Stimulated activated CD4-positive, alpha-beta T cell treated with anti-CD3 and anti-CD28 coated beads, Interleukin-1b, Interleukin-23, amount 100 ng/mL, for 24 hours (primary cell): ENCODE measurements at places on chromosomes 2 and 18.
A peak's percentile ranks its signal among the peaks of the same experiment; 100 is the strongest.

GRCh38 chr2:85243101-85244072 lies 84.4 kb downstream of the TGOLN2 start:
- peak; percentile 15 for DNase-seq

GRCh38 chr18:77131652-77132368 lies 773 bp downstream of the MBP start:
- no peak for DNase-seq

GRCh38 chr2:118014492-118014824 lies 588 bp upstream of the CCDC93 start:
- DNase-seq, result no peak

DNA sequence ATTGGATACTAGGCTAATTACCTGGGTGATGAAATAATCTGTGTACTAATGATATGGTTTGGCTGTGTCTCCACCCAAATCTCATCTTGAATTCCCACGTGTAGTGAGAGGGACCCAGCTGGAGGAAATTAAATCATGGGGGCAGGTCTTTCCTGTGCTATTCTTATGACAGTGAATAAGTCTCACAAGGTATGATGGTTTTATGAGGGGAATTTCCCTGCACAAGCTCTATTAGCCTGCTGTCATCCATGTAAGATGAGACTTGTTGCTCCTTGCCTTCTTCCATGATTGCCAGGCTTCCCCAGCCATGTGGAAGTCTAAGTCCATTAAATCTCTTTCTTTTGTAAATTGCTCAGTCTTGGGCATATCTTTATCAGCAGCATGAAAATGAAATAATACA lies 394.1 kb upstream of the SYT4 start:
- no peak for DNase-seq

DNA sequence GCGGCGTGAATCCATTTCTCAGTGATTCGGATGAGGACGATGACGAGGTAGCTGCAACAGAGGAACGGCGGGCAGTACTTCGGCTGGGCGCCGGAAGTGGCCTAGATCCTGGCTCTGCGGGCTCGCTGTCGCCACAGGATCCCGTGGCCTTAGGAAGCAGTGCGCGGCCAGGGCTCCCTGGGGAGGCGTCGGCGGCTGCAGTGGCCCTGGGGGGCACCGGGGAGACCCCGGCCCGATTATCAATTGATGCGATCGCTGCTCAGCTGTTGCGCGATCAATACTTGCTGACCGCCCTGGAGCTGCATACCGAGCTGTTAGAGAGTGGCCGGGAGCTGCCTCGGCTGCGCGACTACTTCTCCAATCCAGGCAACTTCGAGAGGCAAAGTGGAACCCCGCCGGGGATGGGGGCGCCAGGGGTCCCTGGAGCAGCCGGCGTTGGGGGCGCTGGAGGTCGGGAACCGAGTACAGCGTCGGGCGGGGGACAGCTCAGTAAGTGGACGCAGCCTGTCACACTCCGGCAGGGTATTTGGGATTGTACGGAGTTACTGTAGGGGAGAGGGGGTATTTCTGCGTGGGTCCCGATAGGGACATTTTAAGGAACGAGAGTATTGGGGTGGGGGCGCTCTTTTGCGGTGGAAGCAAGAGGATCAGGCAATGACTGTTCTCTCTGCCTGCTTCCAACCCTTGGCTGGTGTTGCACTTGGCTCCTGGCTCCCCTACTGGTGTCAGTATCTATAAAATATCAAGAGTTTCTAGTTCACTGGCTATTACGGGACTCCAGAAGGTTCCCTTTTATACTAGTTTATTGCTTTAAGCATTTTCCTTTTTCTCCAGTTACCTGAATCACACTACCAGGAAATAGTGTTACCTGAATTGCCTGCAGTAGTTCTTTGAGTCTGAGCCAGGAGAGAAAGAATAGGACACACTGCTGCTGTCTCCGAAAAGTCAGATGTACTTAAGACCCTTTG lies 772 bp downstream of the RELCH start:
- DNase-seq, result no peak

GRCh38 chr2:172440795-172441194 lies 13.4 kb downstream of the ITGA6 start:
- no peak for DNase-seq

DNA sequence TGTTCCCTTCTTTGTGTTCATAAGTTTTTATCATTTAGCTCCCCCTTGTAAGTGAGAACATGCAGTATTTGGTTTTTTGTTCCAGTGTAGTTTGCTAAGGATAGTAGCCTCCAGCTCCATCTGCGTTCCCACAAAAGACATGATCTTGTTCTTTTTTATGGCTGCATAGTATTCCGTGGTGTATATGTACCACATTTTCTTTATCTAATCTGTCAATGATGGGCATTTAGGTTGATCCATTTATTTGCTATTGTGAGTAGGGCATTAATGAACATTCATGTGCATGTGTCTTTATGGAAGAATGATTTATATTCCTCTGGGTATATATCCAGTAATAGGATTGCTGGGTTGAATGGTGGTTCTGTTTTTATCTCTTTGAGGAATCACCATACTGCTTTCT lies 33.4 kb downstream of the CARF start:
- DNase-seq, result no peak

- DNase-seq, result no peak
Measured at GRCh38 chr18:76357585-76358260, 137.3 kb downstream of the ZNF516 start.

DNA sequence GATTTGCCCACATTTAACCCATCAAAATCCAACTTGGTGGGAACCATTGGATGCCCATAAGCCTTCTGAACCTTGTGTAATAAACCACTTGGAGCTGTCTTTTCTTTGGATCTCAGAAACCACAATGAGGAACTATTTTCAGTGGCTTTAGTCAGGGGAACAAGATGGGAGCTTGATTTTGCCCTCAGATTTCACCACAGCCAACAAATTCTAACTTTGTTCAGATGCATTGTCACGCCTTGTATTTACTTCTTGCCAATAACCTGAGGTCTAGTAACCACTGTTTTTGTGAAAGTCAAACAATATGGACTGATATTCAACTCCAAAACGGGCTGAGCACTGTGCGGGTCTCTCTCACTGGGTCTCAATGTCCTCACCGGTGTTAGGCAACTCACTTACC lies 508.2 kb downstream of the TNS1 start:
- no peak for DNase-seq

DNA sequence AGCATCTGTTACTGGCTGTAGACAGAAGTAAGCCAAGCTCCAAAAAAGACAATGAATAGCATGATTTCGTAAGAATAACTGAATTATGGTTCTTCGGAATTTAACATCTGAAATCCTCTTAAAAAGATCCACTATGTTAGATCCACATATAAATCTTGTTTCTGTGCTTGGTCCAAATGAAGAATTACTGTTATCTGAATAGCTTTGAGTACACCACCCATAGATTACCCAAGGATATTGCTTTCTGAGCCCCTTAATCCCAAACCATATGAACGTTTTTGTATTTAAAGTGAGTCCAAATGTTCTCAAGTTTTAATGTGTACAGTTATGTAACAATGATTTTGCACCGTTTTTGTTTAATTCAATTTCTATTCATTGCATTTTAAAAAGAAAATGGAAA lies 124.9 kb downstream of the DSC3 start:
- DNase-seq, result no peak

DNA sequence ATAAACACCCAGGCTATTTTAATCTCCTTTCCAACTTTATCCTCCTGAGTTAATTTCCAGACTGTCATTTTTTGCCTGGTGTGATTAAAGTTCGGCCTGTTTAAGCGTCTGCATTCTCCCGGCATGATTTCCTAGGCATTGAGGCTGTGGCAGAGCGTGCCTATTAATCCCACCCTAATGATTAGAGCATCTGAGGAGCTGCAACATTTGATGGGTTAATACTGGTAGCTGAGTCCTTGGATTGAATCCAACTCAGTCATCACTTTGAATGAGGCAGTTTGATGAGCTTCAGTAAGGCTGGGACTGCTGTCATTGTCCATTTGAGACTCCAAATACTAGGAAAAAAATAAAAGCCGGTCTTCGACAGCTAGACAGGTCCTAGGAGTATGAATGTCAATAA lies 882.5 kb downstream of the SLC4A3 start:
- DNase-seq, result no peak

GRCh38 chr2:89833116-89833779 lies 1141.8 kb downstream of the RPIA start:
- DNase-seq, result no peak

DNA sequence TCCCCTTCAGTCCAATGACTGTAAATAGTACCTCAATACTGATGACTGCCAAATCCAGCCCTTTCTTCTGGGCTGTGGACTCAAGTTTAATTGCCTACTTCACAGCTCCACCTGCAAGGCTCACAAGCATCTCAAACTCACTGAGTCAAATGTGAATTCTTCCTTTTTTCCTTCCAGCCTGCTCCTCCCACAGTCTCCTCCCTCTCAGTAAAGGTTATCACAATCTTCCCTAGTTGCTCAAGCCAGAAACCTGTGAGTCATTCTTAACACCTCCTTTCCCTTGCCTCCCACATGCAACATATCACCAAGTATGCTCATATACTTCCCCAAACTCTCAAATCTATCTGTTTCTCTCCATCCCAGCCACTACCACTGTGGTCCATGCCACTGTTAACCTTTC lies 3.7 kb upstream of the MFSD6 start:
- DNase-seq, result no peak

DNA sequence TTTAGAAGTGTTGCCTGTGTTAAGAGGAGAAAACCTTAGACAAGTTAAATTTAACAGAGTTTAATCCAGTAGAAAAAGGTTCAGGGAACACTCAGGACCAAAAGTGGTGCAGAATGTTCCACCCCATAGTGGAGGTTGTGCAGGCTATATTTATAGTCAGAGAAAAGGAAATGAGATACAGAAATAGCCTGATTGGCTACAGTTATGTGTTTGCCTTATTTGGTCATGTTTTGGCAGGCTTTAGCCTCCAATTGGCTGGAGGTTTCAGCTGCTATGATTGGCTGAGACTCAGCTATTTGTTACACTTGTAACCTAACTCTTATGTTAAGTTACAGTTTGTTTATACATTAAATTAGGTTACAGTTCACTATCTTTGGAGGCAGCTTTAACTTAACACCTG lies 4.2 kb downstream of the STAMBP start:
- no peak for DNase-seq

DNA sequence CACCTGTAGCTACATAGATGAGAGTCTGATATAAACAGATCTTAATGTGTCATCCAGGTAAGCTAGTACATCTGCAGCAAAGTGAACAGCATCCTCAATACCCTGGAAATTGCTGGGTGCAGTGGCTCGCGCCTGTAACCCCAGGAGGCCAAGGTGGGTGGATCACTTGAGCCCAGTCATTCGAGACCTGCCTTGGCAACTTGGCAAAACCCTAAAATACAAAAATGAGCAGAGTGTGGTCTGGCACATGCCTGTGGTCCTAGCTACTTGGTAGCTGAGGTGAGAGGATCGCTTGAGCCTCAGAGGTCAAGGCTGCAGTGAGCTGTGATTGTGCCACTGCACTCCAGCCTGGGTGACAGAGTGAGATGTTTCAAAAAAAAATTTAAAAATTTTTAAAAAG lies 233.9 kb upstream of the SP5 start:
- no peak for DNase-seq

- no peak for DNase-seq
Measured at GRCh38 chr2:237743561-237744269, 54.9 kb upstream of the RBM44 start.

- no peak for DNase-seq
Measured at GRCh38 chr18:45771587-45772480, 47.9 kb downstream of the SLC14A1 start.

- no peak for DNase-seq
Measured at GRCh38 chr2:105425936-105426625, 27.2 kb upstream of the FHL2 start.

DNA sequence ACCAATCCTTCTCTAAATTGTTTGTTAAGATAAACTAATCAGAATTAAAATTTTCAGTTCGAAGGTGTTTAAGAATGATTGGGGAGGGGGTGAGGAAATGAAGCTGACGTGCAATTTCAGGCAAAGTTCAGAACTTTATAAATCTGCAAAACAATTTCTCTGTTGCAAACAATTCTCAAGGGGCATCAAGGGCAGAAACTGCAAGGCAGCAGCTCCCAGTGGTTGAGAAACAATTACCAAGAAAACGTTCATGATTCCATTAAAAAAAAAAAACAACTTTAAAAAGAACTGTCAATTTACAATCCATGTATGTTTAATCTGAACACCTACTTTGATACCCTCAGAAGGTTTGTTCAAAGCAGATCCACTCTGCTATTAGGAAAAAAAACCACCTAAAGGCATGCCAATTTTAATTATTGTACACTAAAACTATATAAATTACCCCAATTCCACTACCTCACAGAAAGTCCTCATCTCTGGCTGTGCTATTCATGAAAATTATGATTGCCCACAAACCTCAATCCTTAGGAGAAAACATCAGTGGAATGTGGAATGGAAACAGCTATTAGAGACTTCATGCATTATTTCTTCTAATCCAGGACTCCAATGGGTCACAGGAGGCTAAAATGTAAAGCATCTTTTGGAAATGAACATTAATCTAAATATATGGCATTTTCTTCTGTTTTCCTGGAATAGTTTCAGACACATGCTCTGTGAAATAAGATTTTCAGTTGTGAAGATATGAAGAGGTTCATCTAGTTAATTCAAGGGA lies 119.9 kb upstream of the ACVR1C start:
- no peak for DNase-seq

- no peak for DNase-seq
Measured at GRCh38 chr18:76126327-76126726, 368.7 kb downstream of the ZNF516 start.

- DNase-seq, result no peak
Measured at GRCh38 chr2:213279971-213280370, 4.3 kb upstream of the SPAG16 start.

- no peak for DNase-seq
Measured at GRCh38 chr18:50638016-50638883, 78.4 kb downstream of the MAPK4 start.

- DNase-seq, result no peak
Measured at GRCh38 chr2:216557413-216557812, 58.8 kb downstream of the RPL37A start.

DNA sequence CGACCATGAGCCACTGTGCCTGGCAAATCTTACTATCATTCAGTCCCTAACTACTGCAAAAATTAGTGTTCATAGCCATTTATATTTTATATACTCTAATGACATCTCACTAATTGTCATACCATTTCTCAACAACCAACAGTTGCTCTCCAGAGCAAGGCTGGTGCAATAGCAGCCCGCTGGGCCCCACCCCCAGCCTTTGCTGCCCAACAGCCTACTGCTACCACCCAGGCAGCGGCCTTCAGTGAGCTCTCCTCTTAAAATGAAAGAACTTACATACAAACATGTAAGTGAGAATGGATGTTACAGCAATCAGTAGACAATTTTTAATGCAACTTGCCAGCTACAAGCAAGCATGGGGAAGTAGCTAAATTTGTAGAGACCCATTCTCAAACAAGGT lies 90.5 kb downstream of the HNRNPLL start:
- DNase-seq, result no peak

GRCh38 chr2:237152361-237152760 lies 66.7 kb downstream of the COPS8 start:
- DNase-seq, result no peak

DNA sequence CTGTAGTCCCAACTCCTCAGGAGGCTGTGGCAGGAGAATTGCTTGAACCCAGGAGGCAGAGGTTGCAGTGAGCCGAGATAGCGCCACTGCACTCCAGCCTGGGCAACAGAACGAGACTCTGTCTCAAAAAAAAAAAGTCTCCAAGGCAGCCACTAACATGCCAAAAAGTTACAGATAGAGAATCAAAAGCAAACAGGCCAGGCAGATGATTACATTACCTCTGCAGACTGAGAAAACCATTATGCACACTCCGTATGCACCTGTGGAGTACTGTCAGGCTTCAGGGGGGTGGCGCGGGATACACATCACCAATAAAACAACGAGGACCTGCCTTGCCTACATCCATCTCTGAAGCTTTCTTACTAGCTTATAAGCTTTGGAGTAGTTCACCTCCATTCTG lies 10.3 kb downstream of the STAM2 start:
- no peak for DNase-seq
